ENCODE measurements at places on chromosomes 2 and 18.

- DNase-seq, result no peak
These were observed 275.5 kb downstream of the MBD2 start for GRCh38 chr18:53948991-53949390.

DNA sequence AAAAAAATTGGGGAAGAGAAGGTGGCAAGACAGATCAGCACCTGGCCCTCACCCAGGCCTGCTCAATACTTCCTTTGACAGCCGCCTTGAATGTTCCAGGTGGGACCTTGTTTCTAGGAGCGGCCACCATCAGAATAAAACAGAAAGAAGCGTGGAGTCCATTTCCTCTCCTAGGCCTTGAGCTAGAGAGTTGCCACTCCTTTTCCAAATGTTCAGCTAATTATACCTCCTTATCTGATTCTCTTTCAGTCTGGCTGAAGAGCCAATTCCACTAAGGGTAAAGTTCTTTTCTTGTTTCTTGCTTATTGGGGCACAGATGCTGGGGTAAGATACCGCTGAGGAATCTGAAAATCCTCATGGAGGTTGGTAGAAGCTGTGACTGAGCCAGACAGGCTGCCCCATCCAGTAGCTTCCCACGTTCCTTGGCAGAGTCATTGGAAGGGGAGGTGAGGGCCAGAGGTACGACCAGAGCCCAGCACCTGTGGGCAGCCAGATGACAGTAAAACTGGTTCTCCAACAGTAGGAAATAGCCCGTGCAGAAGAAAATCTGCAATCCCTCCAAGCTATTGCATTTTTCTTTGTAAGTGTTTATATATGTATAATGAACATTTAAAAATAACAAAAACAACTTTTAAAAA, 51.5 kb downstream of the PLB1 start:
- DNase-seq, result no peak

DNA sequence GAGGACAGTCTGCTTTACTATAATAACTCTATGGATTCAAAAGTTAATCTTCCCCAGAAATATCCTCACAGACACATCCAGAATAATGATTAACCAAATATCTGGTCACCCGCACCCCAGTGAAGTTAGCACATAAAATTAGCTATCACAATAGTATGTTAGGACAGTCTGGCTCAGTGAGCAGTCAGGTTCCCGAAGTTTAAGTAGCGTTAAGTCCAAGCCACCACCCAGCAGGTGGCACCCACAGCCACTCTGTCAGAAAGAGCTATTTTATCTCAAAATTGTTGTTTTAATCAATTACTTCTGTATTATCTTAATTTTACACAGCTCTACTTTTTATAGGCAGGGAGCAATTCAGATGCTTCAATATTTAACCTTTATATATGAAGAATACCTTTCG, 537.5 kb downstream of the MBD2 start:
- no peak for DNase-seq

DNA sequence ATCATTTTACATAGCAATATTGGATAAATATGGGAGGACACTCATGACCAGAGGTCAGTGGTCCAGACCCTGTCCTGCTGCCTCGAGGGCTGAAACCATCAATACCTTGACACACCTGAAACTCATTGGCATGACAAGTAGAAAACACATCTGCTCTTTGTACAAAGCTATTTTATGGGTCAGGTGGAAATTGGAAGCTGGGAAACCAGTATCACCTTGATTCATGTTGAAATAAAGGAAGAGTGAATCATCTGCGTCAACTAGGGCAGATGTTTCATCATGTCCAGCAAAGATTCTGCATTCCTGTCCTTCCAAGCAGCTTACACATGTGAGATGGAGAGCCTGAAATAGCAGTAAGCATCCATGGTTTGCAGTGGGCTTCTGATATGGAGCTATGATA, 80.0 kb upstream of the ERBB4 start:
- DNase-seq, result no peak

GRCh38 chr2:239262484-239263230, 138.2 kb downstream of the HDAC4 start:
- DNase-seq, result no peak

DNA sequence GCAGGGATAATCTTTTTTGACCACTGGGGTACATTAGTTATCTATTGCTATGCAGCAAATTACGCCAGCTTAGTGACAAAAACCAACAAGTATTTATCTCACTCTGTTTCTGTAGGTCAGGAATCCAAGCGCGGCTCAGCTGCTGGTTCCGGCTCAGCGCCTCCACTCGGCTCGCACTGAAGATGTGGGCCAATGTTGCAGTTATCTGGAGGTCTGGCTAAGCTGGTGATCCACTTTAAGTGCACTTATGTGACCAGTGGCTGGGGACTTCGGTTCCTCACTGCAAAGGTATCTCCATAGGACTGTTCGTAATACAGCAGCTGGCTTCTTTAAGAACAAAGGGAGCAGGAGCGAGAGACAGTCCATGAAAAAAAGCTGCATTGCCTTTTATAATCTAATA, 591.9 kb downstream of the TMEM182 start:
- no peak for DNase-seq

- no peak for DNase-seq
These were observed 51.0 kb upstream of the TTC39C start for GRCh38 chr18:23963443-23964165.

GRCh38 chr2:237743561-237744269, 54.9 kb upstream of the RBM44 start:
- no peak for DNase-seq

GRCh38 chr18:58562146-58562998, 66.5 kb downstream of the ALPK2 start:
- no peak for DNase-seq

GRCh38 chr18:63850636-63851035, 36.9 kb upstream of the SERPINB2 start:
- no peak for DNase-seq

GRCh38 chr2:217908544-217908943, 94.3 kb downstream of the TNS1 start:
- DNase-seq, result no peak

DNA sequence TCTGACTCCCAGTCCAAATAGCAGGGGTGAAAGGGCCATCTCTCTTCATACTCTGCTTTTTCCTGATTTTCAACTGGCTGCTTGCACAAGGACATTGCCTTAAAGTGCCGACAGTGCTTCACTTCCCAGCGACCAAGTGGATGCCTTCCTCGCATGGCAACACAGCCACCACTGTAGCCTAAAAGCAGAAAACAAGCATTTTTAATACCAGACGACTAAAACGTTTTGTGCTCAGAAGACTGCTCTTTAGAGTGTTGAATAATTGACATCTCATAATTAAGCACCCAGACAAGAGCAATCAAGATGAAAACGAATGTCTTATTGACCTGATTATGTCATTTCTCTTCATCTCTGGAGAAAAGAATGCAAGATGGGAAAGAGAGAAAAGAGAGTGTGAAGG, 75.2 kb downstream of the PLA2R1 start:
- DNase-seq, result no peak

- no peak for DNase-seq
These were observed 3.4 kb downstream of the MGAT4A start for GRCh38 chr2:98727369-98728087.

- no peak for DNase-seq
These were observed 81.5 kb downstream of the NCKAP5 start for GRCh38 chr2:133486771-133487191.
